ENCODE measurements at places on chromosomes 13 and 19.

DNA sequence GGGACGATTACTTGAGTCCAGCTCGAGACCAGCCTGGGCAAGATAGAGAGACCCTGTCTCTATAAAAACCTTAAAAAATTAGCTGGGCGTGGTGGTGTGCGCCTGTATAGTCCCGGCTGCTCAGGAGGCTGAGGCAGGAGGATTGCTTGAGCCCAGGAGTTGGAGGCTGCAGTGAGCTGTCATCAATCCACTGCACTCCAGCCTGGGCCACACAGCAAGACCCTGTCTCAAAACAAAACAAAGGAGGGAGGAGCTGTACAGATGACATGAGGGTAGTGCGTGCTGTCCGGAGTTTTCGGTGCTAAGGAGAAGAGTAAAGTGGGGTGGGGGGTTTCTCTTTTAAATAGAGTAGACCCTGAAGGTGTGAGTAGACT lies 22.6 kb downstream of the HDGFL2 start:
- DNase-seq: no peak

DNA sequence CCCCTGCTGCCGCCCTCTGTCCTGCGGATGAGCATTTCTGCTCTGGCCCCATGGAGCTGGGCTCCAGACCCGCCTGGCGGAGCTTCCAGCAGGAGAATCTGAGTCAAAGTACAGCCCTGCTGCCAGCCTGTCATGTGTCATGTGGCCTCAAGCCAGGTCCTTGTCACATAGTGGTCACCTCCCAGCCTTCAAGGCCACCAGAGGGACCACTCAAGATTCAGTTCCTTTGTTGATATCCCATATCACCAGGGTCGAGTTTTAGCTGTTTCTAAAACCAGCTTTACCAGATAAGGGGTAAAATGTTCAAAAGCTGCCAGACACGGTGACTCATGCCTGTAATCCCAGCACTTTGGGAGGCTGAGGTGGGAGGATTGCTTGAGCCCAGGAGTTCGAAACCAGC lies 13.4 kb downstream of the THOP1 start:
- DNase-seq: no peak

DNA sequence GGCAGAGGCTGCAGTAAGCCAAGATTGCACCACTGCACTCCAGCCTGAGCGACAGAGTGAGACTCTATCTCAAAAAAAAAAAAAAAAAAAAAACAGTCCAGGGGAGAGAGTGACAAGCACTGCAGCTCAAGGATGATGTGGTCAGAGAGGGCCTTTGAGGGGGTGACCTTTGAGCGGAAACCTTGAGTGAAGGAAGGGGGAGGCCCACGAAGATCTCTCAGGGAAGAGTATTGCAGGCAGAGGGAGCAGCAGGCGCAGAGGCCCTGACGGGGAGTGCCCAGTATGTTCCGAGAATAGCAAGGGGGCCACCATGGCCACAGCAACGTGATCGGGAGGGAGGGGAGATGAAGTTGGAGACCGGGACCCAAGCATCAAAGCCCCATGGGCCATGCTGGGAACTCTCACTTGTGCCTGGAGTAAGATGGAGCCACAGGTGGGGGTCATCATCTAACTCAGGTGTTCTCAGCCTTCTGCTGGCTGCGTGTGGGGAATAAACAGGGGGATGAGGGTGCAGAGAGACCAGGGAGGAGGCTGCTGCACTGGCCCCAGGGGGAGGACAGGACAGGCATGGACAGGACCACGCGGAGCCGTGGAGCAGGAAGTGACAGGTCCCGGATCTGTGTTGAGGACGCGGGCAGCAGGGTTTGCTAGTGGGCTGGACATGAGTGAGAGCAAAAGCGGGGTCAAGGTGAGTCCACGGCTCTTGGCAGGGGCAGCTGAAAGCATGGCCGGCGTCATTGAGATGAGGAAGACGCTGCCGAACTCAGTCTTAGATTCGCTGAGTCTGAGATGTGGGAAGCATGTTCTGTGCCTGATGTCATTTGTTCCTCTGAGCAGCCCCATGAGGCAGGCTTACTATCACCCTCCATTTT lies 60.4 kb downstream of the DPF1 start:
- no peak for DNase-seq

DNA sequence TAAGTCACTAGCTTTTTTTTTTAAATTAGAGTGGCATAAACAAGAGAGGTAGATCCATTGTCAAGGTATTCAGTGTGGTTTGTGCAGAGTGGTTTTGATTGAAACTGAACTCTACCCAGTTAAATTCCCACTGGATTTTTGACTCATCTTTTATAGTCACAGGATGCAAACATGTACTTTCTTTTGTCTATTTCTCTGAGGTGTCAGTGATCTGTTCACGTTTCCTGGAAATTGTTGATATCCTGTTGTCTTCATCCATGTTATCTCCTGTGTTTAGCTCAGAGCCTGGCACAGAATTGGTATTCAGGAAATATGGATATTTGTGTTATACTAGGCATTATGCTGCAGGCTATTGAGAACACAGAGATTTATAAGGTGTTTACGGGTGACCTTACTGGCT lies 119.7 kb downstream of the PCCA start:
- no peak for DNase-seq

DNA sequence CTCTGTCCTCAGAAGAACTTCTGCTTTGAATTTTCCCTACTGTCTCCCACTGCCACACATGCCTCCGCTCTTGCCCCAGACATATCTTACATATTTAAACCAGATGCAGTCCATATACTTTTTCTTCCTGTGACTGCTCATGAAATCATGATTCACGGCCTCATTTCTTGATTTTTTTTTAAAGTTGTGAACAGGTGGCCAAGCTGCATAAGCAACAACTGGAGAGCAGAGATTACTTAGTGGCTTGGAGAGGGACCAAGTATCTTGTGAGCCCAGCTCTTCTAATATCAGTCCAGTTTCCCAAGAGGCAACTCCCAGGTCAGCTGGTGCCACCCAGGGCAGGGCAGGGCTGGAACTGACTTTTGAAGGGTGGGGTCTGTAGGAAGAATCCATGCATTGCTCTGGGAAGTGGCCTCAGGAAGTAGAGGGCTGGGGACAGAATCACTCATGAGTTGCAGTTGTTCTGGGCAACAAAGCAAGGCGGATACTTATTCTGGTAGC lies 152.4 kb downstream of the LMO7 start:
- peak; percentile 62 for DNase-seq

- no peak for DNase-seq
These were observed 542.8 kb downstream of the RFC3 start for GRCh38 chr13:34360702-34361101.

- no peak for DNase-seq
These were observed 221.9 kb downstream of the TSHZ3 start for GRCh38 chr19:31127134-31127967.

GRCh38 chr19:38252385-38252784 lies 3.8 kb downstream of the PPP1R14A start:
- DNase-seq: no peak

DNA sequence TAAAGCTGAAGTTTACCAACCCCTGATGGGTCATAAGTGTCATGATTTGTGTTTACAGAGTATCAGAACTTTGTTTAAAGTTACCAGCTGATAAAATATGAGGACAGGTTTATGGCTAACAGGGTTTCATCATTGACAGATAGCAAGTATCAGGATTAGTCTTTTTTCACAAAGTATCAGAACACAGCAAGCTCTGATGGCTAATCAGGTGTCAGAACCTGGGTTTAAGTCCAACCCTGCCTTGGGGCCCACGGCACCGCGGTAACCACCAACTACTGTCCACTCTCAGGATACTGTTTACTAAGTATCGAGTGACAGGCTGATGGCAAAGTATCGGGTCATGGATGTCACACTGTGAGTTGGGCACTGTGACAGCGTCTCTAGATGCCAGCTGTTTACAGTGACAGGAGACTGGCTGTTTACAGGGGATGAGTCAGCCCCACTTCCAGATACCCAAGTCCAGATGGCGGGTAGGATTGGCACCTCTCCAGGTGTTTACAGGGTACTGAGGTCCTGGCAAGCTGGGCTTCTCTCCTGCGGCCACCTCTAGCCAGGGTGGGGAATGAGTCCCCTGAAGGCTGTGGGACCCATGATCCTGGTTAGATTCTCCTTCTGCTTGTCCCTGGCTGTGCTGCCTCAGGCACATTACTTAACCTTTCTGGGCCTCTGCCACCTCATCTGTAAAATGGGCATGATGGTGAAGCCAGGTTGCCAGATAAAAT lies 21.8 kb downstream of the ARRDC2 start:
- no peak for DNase-seq

- DNase-seq: no peak
These were observed 806 bp upstream of the ZNF837 start for GRCh38 chr19:58381460-58382212.

DNA sequence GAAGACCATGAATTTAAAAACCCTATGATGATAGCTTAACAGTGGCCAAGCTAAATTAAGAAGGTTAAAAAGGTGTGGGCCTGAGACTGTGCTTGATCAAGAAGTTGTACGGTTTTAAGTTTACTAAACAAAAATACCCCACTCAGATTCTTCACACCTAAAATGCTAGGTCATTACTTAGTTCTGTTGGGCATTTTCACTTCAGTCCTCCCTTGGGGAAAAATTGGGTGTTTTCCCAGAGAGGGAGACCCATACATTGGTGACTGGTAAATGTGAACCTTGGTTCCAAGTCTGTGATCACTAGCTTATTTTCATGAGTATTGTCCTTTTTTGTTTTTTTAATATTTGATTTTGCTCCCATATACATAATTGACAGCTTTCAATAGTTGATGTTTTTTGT lies 44.4 kb downstream of the MTUS2 start:
- DNase-seq: no peak

DNA sequence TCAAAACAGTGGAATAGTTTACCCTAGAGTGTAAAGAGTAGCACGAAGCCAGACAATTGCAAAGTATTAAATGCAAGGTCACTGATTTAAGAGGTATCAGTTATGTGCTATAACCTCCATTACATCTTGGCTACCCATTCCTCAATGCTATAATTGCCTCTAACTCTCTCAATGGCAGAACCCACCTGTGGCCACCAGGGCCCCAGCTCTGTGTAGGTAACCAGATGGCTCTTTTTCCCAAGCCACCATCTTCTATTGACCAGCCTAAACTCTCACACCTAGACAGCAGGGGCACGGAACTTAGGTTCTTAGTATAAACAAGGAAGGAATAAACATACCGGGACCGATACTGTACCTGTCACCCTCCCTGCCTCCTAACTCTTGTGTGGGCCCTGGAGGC lies 277.6 kb downstream of the PCDH9 start:
- no peak for DNase-seq

- DNase-seq: no peak
These were observed 147.4 kb downstream of the PDS5B start for GRCh38 chr13:32733690-32734089.

DNA sequence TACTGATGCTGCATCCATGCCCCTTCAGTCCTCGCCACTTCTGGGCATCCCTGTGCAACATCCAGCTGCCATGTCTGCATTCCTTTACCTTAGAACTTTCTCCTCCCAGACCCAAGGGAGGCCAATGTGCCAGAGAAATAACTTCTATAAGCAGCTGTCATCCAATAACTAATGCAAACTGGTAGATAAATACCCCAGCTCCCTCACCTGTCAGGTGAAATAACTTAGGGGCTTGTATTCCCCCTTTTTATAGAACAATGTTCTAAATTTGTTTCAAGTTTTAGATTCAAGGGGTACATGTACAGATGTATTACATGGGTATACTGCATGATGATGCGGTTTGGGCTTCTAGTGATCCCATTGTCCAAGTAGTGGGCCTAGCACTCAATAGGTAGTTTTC lies 880.1 kb downstream of the UQCRFS1 start:
- no peak for DNase-seq

- peak; percentile 98 for DNase-seq
These were observed 86.2 kb upstream of the FRY start for GRCh38 chr13:31945202-31945961.

DNA sequence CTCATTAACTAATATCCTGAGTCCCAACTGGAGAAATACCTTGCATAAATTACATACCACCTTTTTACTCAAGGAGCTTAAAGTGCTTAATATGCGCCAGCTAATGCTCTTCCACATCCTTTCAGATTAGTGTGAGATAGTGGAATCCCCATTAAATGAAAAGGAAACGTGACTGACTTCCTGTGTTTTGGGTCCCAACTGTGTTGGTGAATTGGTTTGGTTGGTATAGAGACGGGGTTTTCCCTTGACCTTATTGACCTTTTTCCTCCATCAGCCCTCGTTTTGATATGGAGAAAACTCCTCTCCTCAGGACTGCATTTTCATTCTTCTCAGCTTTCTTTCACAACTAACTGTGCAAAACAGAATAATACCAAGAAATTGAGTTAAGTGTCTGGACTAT lies 163.5 kb downstream of the PAN3 start:
- DNase-seq: no peak

DNA sequence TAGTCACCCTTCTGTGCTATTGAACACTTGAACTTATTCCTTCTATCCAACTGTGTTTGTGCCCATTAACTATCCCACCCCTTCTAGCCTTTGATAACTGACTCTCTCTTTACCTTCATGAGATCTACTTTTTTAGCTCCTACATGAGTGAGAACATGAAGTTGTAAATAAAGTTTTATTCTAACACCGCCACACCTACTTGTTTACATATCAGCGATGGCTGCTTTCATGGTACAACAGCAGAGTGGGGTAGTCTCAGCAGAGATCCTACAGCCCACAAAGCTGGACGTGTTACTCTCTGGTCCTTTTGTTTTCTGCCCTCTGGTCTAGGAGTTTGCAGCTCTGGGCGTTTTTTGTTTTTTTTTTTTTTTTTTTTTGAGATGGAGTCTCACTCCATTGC lies 23.7 kb downstream of the VSTM1 start:
- no peak for DNase-seq

- DNase-seq: no peak
These were observed 264.6 kb downstream of the NHLRC3 start for GRCh38 chr13:39302820-39303219.

DNA sequence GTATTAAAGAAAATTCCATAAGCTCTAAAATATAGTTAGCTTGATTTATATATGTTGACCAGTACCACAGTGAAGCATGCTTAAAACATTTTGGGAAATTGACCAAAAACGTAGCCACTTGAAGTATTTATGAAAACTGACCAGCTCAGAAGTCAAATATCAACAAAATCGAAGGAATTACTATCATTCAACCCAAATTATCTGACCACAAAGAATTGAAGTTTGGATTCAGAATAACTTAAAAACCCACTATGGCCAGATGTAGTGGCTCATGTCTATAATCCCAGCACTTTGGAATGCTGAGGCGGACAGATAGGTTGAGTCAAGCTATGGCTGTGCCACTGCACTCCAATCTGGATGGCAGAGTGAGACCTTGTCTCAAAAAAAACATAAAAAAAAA lies 31.9 kb downstream of the GPALPP1 start:
- DNase-seq: no peak

DNA sequence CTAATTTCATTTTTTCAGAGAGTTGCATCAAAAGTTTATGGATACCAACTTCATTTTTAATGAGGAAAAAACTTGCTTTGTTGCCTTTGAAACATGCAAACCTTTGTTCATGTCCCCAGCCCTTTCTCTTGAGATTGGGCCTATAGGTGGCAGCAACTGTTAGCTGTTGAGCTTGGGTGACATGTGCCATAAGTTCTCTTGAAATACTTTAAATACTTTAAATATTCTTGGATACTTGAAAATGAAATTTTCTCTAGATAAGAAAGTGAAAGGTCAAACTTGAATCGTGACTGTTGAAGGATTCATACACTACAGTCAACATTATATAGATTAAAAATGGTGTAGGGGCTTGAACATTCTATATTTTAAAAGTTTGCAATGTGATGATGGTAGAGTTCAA lies 294.9 kb downstream of the NDFIP2 start:
- DNase-seq: peak; percentile 66

All from inflammatory macrophage (primary cell).